Activated B cell treated with CpG ODN at 0.5 μM for 24 hours (primary cell): ENCODE measurements at places on chromosomes 16 and 17.
A peak's percentile ranks its signal among the peaks of the same experiment; 100 is the strongest.

DNA sequence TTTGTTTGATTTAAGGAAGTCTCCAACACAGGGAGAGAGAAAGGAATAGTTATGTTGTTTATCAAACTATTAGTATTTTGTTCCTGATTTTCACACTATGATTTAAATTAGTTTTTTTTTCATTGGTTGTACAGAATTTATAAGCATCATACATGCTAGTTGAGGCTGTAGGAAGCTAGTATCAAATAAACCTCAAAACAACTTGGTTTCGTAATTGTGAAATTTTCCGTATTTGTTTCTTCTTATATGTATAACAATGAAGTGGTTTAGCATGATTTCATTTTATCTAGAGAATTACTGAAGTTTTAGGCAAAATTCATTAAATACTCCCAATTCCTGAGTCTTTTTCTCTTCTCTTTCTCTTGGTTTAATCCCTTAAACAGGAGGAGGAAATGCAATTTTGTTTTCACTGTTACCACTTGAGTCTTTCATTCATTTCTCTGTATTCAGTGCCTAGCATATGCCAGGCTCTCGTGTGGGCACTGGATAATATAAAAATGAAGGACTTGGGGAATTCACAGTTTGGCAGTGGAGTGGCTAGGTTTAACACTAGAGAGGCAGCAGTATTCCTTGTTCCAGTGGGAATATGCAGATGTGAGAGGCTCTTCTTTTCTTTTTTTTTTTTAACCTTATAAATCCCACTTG, 1.8 kb downstream of the CYLD start:
- DNase-seq: no peak

GRCh38 chr17:74652020-74652419, 28.5 kb upstream of the CD300E start:
- no peak for DNase-seq

GRCh38 chr16:46947900-46948547, 25.4 kb downstream of the DNAJA2 start:
- DNase-seq: no peak

DNA sequence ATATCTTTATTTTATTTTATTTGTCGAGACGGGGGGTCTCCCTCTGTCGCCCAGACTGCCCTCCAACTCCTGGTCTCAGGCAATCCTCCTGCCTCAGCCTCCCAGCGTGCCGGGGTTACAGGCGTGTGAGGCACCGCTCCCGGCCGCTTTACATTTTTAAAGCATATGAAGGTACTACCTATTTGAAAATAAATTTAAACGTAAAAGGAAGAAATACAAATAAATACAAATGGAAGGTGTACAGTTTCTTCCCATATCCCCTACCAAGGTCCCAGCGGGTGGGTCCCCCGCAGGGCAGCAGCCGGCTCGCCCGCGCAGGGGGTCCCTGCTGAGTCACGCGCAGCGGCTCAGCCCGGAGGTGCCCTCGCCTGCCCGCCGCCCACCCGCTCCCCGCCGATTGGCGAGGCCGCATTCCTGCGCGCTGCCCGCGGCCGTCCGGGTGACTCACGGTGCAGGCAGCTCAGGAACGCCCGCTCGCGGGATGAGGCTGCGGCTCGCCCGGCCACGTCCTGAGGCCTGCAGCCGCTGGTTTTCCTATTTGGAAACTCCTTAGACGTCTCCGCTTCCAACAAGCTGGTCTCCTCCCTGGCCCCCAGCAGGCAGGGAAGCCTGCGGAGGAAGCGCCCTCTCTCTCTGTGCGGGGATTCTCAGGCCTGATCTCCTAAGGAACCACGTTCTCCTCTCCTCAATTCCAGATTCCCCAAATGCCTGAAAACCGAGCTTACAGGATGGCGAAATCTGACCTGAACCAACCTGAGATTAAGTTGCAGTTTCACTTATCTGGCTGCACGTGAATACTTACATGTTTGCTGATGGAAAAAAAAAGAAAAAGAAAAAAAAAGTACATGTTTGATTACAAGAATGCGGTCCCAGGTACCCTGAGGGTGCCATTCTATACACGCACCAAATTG, 54.8 kb upstream of the MAP3K14 start:
- peak; percentile 31 for DNase-seq

DNA sequence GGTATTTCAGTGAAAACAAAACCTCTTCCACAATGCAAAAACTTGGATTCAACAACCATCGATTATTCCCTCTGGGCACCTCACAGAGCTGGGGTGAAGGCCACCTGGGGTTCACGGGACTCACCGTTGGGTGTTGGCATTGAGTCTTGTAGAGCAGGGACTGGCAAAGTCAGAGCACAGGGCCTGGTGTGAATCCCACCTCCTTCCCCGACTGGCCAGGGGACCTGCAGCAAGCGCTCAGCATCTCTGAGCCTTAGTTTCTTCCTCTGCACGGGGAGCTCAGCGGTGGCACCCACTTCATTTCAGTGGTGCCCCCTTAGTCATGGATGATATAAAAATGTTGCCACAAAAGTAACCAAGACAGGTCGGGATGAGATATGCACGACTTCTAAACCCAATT, 100.4 kb downstream of the METRNL start:
- DNase-seq: no peak

DNA sequence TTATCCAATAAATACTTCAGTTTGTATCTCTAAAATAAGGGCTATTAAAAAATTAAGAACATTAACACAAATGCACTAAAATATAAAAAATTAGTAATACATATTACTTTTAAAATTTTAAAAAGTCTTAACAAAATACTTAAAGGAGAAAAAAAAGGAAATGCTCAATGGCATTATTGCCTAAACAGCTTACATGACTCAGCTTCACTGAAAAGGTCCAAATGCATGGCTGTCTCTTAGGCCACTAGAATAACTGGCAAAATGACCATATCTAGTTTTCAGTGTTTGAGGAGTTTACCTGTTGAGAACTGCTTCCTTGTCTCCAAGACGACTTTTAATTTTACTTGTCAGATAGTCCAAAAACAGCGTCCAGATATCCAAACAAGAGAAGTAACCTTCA, 66.0 kb downstream of the XPO6 start:
- no peak for DNase-seq

GRCh38 chr17:72165867-72166439, 45.1 kb downstream of the SOX9 start:
- no peak for DNase-seq

DNA sequence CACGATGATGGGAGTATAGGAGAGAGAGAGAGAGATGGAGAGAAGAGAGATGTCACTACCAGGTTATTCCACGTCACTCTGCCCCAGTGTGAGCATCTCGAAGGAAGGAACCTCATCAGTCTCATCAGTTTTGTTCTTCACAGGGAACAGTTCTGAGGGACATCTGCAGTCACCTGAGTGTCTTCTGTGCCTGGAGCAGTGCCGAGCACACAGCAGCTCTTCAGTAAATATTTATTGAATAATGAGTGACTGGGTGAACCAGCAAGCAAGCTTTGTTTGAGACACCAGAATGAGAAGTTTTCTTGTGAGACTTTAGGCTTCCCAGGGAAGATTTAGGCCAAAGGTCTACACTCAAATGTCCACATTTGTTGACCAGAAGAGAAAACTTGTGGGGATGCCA, 142.4 kb upstream of the IRX3 start:
- DNase-seq: no peak

DNA sequence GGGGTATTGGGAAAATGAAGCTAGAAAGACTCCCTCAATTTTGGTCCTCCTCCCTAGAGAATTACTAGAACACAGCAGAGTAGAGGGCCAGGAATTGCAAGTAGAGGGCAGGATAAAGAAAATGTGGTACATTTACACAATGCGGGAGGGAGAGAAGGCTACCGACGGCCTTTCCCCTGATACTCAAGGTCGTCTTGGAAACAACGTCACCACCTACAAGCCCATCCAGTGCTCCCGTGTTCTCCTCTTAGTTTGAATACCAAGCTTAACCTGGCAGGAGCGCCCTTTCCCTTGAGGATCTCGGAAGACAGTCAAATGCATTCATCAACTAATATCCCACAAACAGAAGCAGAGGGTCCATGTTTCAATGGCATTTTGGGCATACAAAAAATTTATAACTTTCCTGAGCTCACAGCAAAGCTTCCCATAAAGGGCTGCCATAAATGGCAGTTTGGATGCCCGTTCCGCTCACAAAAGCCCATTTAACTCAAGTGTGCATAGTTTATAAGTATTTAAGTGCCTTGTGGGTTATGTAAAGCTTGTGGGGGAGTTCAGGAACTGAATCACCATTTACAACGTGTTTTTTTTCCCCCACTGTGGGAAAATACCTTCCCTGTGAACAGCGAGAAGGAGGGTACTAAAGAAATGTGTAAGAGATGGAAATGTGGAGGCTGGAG, 414.6 kb downstream of the SLC39A11 start:
- DNase-seq: no peak

GRCh38 chr17:7710301-7710700, 5.3 kb downstream of the EFNB3 start:
- no peak for DNase-seq

- no peak for DNase-seq
Observed at GRCh38 chr16:27241658-27242057, 26.9 kb downstream of the NSMCE1 start.

DNA sequence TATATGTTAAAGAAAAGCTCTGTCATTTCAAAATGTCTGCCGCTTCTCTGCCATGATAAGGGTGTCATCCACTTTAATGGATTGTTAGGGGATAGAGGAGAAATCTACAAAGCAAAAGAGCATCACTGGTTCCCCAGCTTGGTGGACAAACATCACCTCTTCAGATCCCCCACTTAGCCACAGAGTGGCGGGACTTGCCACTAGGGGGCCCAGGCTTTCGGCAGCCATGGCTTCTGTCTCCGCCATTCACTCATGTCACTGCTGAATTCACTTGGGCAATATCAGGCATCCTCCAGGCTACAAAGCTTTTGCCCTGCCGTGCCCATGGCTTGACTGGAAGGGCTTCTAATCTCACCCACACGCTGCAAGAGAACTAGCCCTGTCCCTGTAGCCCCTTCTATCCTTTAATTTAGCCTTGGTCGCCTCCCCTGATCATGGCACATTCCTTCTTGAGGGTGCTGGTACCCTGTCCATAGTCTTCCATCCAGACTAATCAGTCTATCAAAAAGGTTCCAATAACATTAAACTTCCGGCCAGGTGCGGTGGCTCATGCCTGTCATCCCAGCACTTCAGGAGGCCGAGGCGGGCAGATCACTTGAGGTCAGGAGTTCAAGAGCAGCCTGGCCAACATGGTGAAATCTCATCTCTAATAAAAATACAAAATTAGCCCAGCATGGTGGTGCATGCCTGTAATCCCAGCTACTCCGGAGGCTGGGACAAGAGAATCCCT, 34.7 kb downstream of the SBK1 start:
- peak; percentile 55 for DNase-seq

- no peak for DNase-seq
Observed at GRCh38 chr16:14553447-14553846, 76.6 kb downstream of the PARN start.

- DNase-seq: no peak
Observed at GRCh38 chr16:16052916-16053315, 103.5 kb downstream of the ABCC1 start.

- DNase-seq: no peak
Observed at GRCh38 chr16:48112600-48112999, 43.2 kb downstream of the ABCC12 start.

DNA sequence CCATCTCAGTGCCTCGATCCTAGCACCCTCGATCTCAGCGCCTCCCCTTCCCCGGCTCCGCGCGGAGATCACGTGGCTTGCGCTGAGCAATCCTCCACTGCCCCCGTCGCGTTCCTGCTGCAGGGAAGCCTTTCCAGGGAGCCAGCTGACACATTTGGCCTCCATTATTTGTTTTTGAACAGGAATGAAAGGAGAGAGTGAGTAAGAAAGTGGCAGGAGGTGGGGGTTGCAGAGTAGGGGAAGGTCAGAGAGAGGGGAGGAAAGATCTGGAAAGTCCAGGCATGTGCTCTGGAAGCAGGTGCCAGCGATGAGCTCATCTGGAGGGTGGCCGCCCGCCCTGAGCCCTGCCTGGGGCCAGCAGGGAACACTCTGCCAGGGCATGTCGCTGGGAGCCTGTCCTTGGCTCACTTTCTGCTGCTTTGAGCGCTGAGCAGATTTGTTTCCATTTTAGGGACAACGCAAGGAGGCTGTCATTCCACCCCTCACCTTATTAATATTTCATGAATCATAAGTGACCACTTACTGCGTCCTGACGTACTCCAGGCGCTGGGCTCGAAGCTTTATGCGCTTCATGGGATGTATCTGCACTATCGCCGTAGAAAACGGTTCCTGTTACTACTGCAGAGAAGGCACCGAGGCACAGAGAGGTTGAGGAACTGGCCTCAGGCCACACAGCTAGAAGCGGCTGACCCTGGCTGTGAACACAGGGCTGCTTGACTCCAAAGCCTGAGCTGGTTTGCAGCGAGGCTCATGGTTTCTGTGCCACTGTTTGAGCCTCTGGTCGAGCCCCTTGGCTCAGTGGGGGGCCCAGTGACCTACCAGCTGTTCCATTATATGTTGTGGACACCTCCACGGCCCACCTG, 283.1 kb downstream of the SEC14L1 start:
- no peak for DNase-seq

- DNase-seq: peak; percentile 55
Observed at GRCh38 chr16:66524601-66525164, 25.2 kb downstream of the TK2 start.

GRCh38 chr17:27956601-27957445, 63.7 kb upstream of the LYRM9 start:
- DNase-seq: no peak
